ENCODE measurements at places on chromosomes 13 and 19.

DNA sequence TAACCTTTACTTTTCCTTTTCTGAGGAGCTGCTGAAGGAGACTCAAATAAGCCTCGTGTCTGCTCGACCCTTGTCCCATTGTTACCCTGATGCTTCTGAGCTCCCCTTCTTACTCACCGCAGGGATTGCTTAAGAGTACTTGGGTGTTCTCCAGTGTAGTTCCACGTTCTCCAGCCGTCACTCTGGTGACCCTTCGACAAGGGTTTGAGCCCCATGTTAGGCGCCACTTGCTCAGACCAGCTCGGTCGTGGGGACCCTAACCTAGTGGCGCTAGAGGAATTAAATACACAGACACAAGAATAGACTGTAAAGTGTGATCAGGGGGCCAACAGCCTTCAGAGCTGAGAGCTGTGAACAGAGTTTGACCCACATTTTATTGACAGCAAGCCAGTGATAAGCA lies 10.3 kb downstream of the ZNF480 start:
- peak; percentile 29 for DNase-seq

- DNase-seq, result peak; percentile 89
Observed at GRCh38 chr19:1875646-1876495, 9.4 kb downstream of the ABHD17A start.

DNA sequence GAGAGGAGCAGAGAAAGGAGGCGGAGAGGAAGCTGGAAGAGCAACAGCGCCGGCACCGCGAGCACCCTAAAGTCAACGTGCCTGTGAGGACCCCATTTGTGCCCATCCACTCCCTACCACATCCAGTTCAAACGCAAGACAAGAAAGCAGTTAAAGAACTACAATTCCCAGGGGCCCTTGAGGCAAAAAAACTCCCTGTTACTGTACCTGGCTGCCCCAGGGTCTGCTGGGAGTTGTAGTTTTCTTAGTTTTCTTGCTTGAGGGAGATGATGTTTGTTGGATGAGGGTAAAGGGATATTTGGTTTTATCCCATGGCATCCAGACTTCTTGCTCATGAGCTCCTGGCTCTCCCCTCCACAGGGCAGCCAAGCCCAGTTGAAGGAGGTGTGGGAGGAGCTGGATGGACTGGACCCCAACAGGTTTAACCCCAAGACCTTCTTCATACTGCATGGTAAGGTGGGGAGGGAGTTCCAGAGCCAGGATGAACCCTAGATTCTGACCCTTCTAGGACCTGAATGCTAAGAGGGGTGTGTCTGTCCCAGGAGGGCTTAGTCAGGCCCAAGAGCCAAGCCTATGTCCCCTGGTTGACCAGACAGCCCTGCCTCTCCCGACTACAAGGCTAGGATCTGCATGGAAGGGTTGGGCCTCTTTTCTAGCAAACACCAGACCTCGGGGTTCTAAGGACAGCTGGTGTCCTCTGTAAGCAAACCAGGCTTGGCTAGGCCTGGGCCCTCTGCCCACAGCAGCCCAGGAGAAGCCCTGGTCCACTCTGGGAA lies 13.2 kb downstream of the NUCB1 start:
- no peak for DNase-seq

DNA sequence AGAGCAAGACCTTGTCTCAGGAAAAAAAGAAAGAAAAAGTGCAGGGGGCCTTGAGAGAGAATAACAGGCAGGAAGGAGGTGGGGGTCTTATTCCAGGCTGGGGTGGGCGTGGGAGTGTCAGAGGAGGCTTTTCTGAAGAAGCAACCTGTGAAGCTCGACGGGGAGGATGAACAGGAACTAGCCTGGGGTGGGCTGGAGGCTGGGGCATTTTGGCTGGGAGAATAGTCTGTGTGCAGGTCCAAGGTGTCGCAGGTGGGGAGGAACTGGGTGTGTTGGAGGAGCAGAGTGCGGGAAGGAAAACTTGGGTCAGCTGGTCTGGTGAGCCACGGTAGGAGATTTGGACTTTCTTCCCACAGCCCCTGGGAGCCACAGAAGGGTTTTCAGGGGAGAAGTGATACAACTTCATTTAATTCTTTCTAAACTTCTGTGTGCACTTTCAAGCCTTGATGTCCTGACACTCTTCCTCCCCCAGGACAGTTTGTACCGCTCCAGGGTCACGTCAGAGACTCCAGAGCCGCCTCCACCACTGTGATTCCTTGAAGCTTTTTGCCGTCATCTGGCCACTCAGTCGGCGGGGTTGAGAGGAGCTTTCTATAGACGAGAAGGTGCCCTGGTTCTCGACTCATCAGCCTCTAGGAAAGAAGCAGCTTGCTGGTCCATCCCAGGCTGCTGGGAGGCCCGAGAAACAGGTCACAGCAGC lies 138.7 kb downstream of the SIPA1L3 start:
- no peak for DNase-seq

DNA sequence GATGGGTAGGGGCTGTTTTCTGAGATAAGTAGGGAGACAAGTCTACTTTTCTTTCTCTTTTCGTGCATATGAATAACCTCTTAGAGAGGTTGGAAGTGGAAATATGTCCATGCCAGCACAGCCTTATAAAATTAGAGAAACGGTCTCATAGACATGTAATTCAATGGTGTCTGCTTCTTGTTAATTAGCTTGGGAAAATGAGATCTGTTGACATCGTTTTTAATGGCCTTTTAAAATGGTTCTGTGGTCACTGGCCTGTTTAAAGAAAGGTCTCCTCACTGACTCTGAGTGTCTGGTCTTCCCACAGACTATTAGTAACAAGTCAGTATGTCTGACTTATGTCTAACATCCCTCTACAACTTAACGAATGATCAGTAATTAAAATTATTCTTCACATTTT lies 487.1 kb downstream of the SLITRK6 start:
- no peak for DNase-seq

DNA sequence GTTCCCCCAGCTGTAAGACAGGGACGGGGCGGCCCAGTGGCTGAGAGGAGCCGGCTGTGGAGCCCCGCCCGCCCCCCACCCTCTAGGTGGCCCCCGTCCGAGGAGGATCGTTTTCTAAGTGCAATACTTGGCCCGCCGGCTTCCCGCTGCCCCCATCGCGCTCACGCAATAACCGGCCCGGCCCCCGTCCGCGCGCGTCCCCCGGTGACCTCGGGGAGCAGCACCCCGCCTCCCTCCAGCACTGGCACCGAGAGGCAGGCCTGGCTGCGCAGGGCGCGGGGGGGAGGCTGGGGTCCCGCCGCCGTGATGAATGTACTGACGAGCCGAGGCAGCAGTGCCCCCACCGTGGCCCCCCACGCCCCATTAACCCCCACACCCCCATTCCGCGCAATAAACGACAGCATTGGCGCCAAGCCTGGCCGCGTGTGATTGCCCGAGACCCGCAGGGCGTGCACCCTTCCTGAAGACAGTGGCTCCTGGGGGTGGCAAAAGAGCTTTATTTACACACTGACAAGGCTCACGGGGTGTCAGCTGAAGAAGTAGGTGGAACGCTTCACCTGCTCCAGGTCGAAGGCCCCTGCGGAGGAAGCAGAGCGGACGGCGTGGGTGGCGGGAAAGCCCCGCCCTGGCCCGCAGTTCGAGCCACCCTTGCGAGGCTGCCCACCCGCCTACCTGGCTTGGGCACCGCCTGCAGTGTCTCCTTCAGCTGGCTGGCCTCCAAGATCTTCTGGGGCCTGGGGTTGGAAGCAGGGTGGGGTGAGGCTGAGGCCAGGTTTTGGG lies 16.4 kb downstream of the POLRMT start:
- DNase-seq, result no peak

- peak; percentile 41 for DNase-seq
Observed at GRCh38 chr19:1411255-1412191, 4.1 kb downstream of the DAZAP1 start.

- DNase-seq, result peak; percentile 55
Observed at GRCh38 chr13:103351035-103351828, 285.0 kb upstream of the SLC10A2 start.

- DNase-seq, result peak; percentile 69
Observed at GRCh38 chr19:35135389-35135909, 590 bp upstream of the LGI4 start.

- peak; percentile 38 for DNase-seq
Observed at GRCh38 chr19:36916991-36917390, 859 bp downstream of the ZNF568 start.

GRCh38 chr13:101178406-101178805 lies 237.9 kb downstream of the NALCN start:
- DNase-seq, result no peak

DNA sequence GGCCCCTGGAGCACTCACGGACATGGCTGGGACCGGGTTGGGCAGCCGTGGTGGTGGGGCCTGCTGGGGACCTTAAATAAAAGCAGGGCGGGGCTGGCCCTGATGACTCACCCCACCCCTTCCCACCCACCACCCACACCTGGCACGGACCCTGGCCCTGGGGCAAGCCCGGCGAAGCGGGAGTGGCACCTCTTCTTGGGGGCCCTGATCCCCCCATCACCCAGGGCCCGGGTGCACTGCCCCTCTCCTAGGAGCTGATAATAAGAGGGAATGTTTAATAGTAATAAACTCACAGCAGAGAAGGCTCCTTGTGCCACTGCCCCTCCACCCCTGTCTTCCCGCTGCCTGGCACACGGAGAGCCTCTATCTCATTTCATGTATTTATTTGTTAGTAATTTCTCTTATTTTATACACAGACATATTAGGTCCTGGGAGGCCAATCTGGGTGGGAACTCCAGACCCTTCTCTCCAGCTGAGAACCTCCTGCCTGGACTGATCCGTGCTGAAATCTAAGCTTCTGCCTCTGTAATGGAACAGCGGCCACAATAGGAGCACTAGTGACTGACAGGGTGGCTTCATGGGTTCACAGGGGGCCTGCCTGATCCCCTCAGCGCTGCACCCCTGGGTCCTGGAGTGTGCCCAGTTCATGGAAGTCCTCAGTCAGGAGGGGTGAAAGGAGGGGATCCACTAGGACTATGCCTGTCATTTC lies at the start of gene LGALS7:
LGALS7 (minus strand) TSS at position 49 of the 709 bp plus-strand sequence; CDS start at position 24, 25 bp downstream.
- no peak for DNase-seq

- DNase-seq, result no peak
Observed at GRCh38 chr13:104832231-104832630, 1703.2 kb downstream of the EFNB2 start.

GRCh38 chr13:97243915-97244781 lies 22.0 kb downstream of the MBNL2 start:
- no peak for DNase-seq
